ENCODE measurements at places on chromosomes 7 and 10.

DNA sequence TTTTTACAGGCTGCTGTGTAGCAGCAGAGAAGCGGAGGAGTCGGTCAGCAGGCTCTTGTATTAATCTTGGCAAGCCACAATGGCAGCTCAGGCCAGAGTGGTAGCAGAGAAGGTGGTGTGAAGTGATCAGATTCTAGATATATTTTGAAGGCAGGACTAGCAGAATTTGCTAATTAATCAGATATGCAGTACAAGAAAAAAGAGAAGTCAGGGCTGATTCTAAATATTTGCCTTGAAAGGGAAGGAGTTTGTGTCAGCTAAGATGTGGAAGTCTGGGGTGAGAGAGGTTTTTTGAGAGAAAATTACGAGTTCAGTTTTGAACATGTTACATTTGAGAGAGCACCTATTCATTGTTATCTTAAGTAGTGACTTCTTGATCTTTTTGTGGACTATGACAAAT is 176.3 kb downstream of the WNT2 start:
- DNase-seq = no peak

GRCh38 chr7:103121641-103122040 is 27.3 kb downstream of the NAPEPLD start:
- no peak for DNase-seq

DNA sequence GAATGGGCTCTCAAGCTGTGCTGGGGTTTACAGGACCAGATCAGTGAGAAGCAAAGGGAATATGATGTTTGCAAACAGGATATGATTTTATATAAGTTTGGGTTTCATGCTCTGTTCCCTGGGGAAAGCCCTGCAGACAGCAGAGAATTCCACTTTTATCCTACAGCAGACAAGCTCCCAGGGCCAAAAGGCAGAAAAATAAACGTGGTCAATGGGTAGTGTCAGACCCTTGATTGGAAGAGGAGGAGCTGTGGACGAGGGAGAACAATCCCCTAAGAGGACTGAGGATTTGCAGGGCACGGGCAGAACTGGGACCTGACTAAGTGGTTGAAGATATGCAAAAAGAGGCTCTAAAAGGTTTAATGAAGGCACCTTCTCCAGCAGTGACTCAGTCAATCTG is 275.3 kb downstream of the HDAC9 start:
- no peak for DNase-seq

DNA sequence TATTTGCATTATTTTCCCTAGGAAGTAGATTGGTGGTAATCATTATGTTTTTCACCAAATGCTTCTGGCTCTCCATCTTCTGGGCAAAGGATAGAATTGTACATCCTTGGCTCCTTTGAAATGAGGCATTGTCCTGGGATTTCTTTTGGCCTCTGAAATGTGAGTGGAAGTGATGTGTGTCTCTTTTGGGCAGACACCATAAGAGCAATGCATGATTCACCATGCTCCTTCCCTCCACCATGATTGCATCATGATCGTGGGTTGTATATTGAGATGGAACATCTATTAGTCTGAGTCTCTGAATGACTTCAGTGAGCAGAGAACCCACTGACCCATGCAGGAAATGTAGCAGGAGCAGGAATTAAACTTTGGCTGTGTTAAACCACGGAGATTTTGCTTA is 49.2 kb downstream of the ADRA2A start:
- no peak for DNase-seq

DNA sequence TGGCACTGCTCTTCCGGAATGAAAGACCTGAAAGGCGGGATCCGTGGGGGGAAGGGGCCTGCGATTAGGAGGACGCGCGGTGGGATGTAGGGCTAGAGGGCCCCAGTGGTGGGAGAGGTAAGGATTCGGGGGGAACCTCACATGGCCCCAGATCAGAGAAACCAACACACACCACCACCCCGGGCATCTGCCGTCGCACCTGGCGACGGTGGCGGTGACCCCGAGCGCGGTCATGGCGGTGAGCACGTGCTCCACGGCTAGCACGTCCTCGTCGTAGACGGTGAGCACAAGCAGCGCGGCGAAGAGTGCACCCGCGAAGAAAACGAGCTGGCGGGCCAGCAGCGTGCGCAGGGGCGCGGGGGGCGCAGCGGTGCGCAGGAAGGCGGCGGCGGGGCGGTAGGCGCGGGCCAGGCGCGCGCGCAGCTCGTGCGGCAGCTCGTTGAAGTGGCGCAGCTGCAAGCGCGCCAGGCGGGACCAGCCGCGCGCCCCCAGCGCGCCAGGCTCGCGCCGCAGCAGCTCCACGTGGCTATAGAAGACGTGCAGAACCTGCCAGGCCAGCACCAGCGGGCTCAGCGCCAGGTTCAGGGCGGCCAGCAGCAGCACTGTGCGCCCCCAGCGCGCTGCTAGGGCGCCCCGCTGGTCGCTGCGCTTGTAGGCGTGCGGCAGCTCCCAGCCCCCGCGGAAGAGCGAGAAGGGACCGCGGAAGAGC is 5.7 kb downstream of the ATG9B start:
- DNase-seq = no peak

All from cerebellar nuclear complex (tissue), 1 donor.